Activated T-cell treated with anti-CD3 and anti-CD28 coated beads, Interleukin-2, amount 50 U/mL, for 72 hours (primary cell): ENCODE measurements at places on chromosomes 1 and 21. TPM values are rescaled to one million over a fixed set of nuclear protein-coding genes. Genes with fewer than 3 reads are reported as not detected.
A peak's percentile ranks its signal among the peaks of the same experiment; 100 is the strongest.

DNA sequence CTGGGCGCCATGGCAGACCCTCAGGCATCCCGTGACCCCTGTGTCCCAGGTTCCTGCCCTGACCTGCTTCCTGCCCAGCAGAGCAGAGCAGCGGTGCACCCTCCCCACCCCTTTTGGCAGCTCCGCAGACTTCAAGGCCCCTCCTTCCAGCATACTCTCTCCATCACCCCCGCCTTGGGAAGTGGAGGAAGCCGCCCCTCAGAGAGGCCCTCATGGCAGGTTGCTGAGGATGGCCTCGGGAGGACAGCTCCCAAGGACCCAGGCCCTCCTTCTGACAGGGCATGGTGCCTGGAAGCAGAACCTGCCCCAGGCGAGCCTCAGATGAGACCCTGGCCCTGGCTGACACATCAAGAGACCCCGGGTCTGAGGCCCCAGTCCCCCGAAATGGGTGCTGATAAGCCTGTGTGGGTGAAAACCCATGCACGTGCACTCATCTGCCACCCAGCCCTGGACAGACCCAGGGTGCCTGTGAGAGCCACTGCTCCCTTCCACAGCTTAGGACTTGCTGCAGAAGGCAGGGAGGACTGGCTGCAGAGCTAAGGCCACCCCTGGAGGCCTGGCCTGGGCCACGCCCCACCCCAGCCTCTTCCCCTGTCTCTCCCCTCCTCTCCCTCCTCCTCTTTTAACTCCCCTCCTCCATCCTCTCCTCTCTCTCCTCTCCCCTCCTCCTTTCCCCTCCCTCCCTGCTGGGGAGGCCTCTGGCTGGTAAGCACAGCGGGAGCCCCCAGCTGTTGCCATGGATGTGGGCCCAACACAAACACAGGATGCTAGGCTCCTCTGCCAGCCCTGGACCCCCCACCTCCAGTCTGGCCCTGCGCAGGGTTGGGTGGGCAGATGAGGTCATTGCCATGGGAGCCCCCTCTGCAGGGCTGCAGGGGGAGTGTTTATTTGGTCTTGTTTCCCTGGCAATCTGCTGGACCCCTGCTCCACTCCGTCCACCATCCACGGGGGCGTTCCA is 33.7 kb downstream of the WNT9A start:
- no peak for DNase-seq

GRCh38 chr21:39696618-39697017 is 48.4 kb upstream of the IGSF5 start:
- no peak for DNase-seq

DNA sequence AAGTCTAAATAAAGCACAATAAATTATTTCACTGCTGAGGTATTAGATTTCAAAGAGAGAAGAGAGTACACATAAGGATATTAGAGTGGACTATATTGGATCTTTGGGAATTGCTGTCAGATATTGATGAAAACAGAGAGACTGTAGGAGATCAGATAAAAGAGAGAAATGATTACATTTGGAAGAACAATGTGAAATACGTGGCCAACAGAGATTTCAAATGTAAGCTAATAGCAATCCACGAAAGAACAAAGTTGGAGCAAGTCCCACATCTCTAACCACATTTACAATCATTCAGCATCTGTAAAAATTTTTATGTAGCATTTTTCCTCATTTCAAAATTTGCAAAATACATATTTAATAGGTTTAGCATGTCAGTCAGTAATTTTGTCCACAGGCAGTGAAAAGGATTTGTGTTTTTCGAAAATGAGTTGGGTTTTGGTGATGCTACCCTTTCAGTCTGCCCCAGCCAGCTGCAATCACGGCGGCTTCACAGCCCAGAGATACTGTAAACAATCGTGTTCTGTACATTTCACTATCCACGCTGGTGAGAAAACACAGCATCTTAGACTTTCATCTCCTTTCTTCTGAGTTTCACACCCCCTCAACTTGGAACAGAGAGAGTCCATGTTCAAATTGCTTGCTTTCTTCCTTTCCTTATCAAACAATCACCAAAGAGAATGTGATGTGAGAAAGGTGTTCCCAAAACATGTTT is 209.1 kb upstream of the LYPLAL1 start:
- DNase-seq: no peak

DNA sequence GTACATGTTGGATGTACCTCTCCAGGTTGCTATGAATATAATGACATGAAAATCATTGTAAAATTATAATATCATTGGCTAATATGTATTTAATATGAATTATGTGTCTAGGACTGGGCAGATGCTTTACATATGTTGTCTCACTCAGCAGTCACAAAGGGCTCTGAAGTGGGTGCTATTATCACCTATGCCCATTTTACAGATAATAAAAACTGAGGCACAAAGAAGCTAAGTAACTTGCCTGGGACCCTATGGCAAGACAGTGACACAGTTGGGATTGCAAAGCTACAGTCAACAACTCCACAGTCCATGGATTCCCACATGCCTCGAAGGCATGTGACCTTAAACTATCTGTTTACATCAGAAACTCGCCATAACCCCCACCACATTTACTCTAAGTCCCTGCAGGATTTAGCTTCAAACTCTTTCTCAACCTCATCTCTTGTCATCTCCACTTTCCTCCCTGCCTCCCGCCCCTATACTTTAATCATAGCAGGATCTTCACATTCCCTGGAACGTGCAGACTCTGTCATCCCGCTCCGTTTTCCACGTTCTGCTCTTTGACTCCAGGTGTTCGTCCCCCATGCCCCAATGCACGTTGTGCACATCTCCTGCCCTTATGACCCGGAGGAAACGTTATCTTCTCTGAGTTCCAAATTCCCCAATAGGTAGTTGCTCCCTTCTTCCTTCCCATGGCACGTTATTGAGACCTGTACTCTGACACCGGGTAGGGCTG is 143.0 kb upstream of the NRIP1 start:
- DNase-seq: no peak

- DNase-seq: no peak
Observed at GRCh38 chr1:165062346-165062745, 294.2 kb downstream of the LMX1A start.

DNA sequence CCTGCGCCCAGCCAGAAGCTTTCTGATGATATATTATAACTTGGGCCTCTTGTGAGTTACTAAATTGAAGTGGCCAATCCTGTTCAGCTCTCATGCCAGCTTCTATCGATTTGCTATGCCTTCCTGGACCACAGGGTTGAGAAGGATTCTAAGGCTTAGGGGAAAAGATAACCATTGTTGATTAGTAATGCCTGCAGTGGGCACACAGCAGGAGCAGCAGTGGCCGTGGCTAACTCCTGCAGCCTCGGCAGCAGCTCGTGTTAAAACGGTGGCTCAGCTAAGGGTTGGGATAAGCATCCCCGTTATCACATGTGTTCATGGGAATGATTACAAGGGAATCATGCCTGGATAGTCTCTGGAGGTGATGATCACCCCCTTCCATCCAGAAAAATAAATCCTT is 20.5 kb upstream of the KCNE2 start:
- DNase-seq: no peak

- peak; percentile 5 for DNase-seq
Observed at GRCh38 chr1:95384567-95384966, 150.6 kb downstream of the RWDD3 start.

- DNase-seq: no peak
Observed at GRCh38 chr1:219506936-219507335, 106.0 kb downstream of the ZC3H11B start.

DNA sequence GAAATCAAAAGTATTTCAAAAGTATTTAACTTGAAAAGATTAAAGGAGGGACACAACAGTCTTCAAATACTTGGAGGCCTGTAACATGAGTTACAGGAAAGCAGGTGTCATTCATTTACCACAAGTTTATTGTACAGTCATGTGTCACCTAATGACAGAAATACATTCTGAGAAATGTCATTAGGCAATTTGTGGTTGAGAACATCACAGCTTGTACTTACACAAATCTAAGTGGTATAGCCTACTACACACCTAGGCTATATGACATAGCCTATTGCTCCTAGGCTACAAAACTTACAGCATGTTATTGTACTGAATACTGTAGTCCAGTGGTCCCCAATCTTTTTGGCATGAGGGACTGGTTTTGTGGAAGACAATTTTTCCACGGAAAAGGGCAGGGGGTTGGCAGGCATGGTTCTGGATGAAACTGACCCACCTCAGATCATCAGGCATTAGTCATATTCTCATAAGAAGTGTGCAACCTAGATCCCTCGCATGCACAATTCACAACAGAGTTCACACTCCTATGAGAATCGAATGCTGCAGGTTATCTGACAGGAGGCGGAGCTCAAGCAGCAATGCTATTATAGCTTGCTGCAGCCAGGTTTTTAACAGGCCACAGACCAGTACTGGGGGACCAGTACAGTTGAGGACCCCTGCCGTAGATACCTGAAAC is 25.0 kb upstream of the PHTF1 start:
- peak; percentile 34 for DNase-seq

GRCh38 chr21:37429356-37429755 is 62.8 kb downstream of the DYRK1A start:
- DNase-seq: no peak

DNA sequence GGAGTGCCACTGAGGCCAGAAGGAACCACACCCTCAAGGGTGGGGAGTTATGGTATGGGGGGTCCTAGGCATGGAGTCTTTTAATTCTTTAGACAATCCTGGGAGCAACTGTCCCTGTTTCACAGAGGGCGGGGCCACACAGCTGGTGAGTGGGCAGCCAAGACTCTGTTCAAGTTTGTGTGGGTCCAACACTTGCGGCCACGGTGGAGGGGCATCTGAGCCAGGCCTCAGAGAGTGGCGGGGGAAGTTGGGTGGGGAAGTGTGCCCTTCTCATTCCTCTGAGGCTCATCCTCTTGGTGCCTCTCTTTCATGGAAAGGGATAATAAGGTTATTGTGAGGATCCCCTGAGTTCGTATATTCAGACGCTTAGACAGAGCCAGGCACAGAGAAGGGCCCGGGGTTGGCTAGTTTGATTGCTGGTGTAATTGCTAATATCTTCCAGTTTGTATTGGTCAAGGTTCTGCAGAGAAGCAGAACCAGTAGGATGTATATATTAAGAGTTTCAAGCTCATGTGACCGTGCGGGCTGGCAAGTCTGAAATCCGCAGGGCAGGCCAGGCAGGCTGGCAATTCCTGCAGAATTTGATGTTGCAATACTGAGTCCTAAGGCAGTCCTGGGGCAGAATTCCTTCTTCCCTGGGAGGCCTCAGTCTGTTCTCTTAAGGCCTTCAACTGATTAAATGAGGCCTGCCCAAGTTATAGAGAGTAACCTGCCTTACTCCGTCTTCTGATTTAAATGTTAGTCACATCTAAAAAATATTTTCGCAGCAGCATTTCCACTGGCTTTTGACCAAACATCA is 15.9 kb downstream of the PCSK9 start:
- DNase-seq: no peak

- DNase-seq: no peak
Observed at GRCh38 chr1:1093610-1093943, 19.5 kb upstream of the RNF223 start.

DNA sequence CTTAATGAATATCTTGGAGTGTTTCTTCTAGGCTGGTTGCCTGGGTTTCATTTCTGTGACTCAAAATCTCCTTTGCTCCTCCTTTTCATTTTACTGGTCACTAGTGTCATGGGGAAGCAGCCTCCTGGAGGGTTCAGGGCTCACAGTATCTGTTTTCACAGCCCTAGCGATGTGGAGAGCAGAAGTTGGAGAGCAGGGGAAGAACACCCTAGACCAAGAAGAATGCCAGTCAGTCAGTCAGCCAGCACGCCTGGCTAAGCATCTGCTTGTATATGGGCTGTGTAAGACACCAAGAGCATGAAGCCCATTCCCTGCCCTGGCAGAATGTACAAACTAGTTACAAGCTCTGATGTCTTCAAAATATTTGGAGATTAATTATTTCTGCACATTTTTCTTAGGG is 7.9 kb downstream of the RXRG start:
- no peak for DNase-seq

GRCh38 chr1:89831462-89832120 is 10.8 kb downstream of the LRRC8D start:
- no peak for DNase-seq

DNA sequence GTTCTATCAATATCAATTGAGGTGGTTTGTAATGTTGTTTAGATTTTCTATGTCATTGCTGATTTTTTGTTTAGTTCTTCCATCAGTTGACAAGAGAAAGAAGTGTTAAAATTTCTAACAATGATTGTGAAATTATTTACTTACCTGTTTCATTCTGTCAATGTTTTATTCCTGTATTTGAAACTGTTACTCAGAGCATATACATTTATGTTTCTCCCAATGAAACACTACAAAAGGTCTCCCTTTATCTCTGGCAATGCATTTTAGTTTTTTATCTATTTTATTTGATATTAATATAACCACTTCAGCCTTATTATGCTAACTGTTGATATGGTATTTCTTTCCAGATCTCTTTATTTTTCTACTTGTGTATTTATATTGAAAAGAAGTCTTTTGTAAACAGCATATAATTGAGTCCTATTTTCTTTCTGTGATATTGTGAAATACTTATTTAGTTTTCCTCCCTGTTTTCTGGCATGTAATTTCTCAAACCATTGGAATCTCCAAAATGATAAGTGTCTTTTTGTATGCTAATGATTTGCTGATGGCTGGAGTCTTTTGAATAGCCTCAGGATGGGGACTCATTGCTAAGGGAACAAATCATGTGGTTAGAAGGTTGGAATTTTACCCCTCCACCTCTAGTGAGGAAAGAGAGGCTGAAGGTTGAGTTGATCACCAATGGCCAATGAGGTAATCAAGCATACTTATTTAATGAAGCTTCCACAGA is 122.0 kb downstream of the ADSS2 start:
- no peak for DNase-seq

DNA sequence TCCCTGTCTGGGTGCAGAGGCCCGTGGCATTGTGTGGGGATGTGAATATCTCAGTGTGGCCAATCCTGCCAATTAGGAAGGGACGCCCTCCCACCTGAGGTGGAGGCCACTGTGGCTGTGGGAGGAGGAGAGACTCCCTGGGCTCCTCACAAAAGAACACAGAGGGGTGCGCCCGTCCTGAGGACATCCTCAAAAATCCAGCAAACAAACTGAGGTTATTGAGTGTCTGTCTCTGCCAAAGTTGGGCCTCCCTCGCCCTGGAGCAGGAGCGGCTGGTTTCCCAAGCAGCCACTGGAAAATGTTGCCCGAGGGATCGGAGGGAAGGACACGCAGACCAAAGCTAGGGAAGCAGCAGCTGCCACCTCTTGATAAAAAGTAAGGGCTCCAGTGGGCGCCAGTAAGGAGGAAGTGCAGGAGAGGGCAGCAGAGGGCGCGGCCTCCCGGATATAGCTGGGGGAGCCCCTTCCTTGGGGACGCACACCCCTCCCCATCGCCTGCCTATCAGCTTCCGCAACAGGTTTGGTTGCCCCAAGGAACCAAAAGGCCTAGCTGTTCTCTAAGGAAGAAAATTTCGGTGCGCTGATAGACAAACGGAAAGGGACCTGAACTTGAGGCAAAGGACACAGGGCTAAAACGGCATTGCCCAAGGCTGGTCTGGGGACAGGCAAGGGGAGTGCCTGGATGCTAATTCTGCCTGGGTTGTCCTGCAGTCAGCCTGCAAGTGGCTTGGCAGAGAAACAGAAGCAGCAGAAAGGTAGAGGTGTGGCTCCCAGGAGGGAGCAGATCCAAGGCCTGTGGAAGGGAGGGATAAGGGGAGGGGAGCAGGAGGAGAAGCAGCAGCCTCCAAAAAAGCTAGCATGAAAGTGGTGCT is 1.7 kb upstream of the GRIK3 start:
- DNase-seq: peak; percentile 30

Gene GBP1
- total RNA-seq: 44.9 TPM

Gene OR2T5
- not detected for total RNA-seq

Gene FAM110D
- not detected for total RNA-seq

Gene ANKRD35
- total RNA-seq: 0.39 TPM

Gene PLXNA2
- 0.07 TPM for total RNA-seq

Gene DYNLT5
- total RNA-seq: not detected

Gene SH2D2A
- 221 TPM for total RNA-seq

Gene PHTF1
- 16.2 TPM for total RNA-seq

Gene KRTAP19-1
- not detected for total RNA-seq

Gene CRYBG2
- 1.6 TPM for total RNA-seq

Gene RSPH1
- total RNA-seq: 0.19 TPM

Gene TMEM52
- 0.88 TPM for total RNA-seq
